ENCODE measurements at places on chromosomes 2 and 18.

DNA sequence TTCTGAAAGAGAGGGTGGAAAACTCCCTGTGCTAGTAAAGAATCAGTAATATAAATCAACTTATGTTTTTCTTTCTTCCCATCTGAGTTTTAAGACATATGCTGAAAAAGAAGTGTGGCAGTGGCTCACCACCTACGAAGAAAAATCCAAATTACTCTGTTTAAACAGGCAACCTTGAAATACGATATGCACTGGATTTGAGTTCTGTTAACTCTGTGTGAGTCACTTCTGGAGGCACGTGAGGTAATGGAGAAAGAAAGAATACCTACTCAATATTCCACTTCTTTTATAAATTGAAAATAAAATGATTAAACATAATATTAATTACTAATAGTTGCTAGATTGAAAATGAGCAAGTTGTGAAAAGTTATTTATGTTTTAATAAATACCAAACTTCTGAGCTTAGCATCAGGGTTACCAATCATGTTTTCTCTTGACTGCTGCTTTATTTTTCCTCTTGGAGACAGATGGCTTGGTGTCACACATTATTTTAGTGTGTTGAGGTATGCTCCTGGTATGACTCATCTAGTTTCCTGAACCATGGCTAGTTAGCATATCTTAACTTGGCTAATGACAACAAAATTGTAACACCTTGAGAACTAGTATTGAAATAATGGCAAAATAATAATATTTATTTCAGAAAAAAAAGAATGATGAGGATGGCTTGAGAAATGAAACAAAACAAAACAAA is 1705.5 kb upstream of the PIK3C3 start:
- DNase-seq, result no peak

GRCh38 chr18:13233787-13234783 is 15.5 kb downstream of the LDLRAD4 start:
- DNase-seq, result no peak

- no peak for DNase-seq
Measured at GRCh38 chr2:238320648-238321281, 447 bp downstream of the TRAF3IP1 start.

DNA sequence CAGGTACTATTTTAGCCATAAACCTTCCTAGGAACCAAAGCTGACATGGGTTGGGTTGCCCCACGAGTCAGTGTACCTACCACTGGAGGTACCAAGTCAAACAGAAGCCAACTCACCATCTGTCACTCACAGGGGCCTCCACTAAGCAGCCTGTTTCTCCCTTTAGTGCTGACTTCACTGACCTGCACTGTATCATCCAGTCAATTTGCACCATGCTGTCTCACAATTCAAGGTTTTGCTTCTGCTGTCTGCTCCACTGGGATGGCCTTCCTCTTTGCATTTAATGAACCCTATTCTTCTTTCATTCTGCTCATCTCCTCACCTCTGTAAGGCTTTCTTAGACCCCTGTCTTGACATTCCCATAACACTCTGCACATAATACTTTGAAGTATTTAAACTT is 47.2 kb downstream of the EIF2AK3 start:
- no peak for DNase-seq

DNA sequence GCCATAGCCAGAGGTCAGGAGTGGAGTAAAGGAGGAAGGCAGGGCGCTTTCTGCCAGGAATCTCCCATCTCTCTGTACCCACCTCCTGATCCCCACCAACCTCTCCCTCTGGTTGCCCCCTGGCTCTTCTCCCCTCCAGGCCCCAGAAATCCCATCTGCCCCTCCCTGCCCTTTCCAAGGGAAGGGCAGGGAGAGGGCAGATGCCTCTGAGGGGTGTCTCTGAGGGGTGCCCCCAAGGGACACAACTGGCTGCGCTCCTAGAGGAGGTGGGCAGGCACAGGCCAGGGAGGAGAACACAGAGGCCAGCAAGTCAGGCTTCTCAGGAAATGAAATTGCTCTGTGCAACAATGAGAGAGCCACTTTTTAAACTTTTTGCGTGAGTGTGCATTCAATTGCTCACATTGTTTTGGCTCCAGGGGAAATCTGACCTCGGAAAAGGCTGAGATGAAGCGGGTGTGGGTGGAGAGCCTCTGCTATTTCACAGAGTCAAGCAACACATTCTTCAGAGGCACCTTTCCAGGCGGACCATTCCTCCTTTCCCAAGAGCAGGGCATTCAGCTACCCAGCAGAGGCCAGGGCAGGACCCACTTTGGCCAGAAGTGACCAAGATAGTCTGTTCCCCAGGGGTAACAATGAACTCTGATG is 125.5 kb downstream of the SMAD7 start:
- DNase-seq, result no peak

DNA sequence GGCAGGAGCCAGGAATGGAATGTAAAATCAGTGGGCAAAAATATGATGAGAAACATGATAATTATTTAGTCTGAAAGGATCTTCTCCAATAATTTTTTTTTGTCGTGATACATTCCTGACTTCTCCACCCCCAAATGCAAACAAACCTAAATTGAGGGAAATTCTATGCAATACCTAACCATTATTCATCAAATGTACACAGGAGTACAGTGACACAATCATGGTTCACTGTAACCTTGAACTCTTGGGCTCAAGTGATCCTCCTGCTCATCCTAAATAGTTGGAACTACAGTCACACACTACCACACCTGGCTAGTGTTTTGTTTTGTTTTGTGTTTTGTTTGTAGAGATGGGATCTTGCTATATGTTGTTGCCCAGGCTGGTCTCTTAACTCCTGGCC is 46.5 kb downstream of the RAB10 start:
- DNase-seq, result no peak

DNA sequence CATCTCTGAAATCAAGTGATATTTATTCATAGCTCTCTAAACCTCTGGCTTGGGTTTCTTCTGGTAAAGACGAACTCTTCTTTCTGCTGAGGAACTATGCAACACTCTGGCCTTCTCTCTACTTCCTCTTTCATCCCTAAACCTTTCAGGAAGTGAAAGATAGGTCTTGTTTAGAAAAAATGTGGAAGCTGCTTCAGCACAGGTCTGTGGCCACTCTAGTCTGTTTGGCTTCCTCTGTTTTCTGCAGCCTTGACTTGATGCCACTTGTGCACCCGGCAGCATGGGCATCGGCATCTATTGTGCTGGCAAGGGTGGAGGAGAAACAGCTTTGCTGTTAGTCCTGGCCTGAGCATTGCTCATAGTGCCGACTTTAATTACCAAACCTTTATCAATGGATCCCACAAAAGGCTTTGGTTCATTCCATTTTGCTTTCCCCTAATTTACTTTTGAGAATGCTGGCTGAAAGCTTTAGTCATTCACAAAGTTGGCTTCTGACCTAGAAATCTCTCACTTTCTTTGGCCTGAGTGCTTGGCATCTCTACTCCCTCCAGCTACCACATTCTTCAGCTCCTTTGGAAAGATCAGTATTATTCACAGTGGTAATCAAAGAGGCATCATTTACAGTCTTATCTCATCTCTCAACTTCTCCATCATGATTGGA is 32.0 kb upstream of the GPR39 start:
- DNase-seq, result no peak

Measured in CD4-positive, alpha-beta T cell (primary cell).